M059J (cell line): ENCODE measurements at places on chromosomes 16 and 17.

DNA sequence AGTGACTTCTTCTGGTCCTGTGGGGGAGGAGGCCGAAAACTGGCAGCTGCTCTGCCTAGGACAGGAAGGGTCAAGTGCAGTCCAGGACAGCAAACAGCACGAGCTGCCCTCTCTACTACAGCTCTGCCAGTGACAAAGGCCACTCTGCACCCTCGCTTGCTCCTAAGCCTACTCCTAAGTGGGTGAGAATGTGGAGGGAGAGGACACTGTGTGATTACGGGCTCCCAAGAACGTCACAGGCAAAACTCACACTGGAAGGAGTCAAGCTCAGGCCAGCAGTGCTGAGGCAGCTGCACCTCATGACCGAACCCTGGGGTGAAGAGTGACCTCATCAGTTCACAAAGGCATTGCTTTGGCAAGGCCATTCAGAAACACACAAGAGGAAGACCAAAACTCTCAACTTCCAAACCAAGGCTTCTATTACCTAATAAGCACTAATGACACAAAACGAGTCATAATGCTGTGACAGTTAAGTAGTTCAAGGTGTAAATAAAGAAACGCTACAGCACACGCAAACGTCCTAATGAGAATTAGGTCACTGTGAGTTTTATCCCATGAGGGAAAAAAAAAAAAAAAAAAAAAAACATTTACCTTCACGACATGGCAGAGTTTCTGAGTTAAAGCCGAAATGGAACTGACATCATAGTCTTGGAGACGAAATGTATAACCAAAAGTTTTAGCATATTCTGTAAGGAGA is 35.1 kb downstream of the MARF1 start:
- peak; percentile 35 for DNase-seq

GRCh38 chr16:57013229-57013628 is 23.9 kb downstream of the NLRC5 start:
- DNase-seq, result peak; percentile 93

DNA sequence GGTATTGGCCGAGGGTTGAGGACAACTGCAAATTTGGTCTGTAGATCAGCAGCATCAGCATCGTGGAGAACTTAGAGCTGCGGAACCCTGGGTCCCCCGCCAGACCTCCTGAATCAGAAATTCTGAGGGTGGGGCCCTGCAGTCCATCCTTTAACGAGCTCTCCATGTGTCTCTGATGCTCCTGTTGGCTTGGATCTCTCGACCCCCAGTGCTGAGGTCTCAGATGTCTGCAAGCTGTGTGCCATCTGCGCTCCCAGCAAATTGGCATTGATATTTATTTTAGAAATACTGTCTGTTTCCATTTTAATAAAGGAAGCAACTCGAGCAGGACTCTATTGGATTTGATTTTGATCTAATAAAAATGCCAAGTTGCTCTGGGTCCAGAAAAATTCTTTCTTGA is 250.0 kb downstream of the KATNIP start:
- no peak for DNase-seq

GRCh38 chr16:23673971-23674614 is 4.6 kb upstream of the PLK1 start:
- no peak for DNase-seq

GRCh38 chr17:72743037-72743467 is 349.4 kb downstream of the SLC39A11 start:
- no peak for DNase-seq

GRCh38 chr17:632560-632959 is 82.1 kb downstream of the VPS53 start:
- DNase-seq, result no peak

DNA sequence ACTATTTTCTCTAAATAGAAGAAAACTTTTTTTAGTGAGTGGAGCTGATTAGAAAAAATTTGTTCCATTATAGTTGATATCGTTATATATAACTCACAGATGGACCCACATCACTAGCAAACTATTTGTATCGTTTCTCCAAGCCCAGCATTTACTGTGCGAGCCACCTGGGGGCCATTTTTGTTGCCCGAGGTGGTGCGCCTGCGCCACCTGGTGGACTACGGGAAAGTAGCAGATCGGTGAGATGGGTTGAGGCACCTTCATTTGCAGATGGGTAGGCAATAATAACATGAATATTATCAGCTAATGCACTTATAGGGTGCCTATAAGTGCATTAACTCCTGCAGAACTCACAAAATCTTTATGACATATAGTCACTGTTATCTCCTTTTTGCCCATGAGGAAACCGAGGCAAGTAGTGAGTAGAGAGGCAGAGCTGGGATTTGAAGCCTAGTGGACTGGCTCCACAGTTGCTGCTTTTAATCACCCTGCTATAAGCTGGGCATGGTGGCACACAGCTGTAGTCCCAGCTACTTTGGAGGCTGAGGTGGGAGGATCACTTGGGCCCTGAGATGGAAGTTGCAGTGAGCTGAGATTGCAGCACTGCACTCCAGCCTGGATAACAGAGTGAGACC is 23.2 kb upstream of the NTN1 start:
- peak; percentile 44 for DNase-seq

DNA sequence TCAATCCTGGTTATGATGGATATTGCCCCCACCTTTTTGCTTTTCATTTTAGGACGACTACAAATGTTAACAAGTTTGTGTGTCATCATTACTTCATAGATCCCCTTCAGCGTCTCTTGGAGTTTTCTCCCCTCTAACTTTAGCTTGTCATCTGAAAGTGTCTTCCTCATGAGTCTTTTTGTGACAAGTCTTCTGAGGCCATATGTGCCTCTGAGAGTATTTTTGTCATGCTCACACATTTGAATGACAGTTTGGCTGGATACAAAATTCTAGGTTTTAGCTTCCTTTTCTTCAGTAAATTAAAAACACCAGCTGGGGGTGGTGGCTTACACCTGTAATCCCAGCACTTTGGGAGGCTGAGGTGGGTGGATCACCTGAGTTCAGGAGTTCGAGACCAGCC is 203.8 kb upstream of the CHMP6 start:
- DNase-seq, result no peak

DNA sequence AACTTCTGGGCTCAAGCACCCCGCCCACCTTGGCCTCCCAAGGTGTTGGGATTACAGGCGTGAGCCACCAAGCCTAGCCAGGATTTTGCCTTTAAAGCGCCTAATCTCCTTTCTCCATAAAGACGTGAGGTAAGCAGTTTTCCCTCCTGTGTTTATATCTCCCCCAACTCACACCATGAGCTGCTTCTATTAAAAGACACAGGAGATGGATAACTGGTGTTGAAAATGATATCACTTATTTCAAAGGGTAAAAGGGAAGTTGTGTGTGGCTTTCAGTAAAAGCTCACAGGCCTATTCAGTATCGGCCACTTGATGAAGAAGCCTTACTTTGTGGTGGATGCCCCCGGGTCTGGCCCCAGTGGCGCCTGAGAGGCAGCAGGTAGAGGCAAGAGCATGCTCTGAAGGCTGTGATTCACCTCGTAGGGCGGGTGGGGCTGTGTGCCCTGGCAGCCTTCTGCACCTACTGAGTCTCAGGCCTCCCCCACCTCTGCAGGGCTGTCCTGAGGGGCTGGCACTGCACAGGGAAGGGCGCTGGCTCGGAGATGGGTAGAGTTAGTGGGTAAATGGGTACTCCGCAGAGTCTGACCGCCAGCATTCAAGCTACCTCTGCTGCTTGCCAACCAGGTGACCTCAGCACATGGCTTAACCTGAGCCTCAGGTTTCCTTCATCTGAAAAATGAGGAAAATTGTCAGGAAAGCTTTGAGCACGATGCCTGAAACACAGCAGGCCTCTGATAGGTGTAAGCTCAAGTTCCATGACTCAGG is 146.8 kb downstream of the CLEC16A start:
- no peak for DNase-seq

DNA sequence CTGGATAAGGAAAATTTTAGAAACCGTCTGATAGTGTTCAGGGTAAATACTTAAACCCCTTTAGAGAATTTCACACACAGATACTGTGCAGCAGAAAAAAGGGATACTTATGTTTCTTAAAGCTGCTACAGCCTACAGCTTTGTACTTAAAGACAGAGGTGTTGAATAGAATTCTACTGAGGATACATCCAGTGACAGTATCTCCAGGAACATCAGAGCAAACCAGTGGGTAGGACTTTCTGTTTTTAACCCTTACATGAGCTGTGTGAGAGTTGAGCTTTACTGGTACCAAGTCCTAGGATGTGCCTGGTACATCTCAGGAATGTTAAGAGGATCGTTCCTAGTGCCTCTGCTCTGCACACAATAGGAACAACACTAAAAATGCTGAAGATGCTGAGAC is 191.5 kb downstream of the FTO start:
- no peak for DNase-seq

DNA sequence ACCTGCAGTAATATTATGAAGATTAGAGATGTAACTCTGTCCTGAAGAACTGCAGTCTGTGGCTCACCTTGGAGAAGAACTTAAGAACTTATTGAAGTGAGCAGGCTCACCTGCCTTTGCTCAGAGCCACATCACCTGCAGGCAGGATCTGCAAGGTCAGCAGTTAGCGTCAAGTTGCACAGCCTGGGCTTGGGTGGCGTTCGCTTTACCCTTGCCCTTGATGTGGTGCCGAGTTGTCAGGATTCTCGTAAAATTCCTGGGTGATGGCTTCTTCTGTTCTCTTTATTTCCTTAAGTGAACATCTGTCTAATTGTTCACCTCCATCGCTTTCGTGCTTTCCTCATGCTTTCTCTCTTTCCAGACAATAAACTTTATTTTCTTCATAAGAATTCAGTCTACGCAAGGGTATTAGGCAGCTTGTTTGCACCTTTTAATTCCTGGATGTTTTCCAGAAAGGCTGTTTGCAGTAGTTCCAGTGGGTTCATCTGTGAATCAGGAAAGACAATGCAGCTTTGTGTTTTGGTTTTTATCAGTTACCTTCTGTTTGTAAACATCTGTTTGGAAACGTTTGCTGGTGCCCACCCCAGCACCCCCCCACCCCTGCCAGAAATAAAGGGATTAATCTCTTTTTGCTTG is 254.3 kb downstream of the WWOX start:
- no peak for DNase-seq

GRCh38 chr17:74776044-74776962 is at the start of gene NAT9:
Gene NAT9, minus strand, starts transcription at chr17:74776345. Its CDS starts 647 bp downstream, at chr17:74775698.
- DNase-seq, result peak; percentile 92

DNA sequence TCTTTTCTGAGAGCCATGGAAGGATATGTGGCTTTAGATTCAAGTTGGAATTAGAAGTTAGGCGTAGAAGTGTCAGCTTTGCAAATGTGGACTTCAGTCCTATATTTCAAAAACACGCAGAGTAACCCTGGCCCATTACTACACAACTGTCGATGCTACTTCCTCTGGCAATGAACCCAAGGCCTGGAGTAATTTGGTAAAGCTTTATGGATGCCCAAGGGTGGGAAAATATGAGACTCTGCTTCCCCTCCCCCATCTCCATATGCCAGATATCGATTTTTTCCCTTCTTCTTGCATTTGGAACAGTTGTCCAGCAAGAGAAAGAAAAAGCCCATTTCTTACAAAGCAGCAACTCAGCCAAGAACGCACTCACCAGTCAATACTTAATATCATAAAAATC is 2.9 kb upstream of the MAP1LC3B start:
- DNase-seq, result no peak

DNA sequence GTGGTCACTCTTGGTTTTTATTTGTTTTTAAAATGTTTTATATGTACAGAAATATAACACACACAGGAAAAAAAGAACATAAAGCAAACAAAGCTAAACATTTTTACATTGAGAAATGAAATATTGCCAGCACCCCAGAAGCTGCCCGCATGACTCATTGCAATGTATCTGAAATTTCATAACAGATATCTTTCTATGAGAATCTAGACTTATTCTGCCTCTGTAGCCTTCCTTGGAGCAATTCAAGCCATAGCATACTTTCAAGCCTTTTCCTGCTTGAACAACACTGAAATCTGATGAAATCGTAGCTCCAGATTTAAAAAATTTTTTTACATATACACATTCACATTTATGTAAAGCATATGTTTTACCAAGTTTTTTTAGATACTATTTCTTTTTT is 86.9 kb downstream of the RBBP6 start:
- no peak for DNase-seq

DNA sequence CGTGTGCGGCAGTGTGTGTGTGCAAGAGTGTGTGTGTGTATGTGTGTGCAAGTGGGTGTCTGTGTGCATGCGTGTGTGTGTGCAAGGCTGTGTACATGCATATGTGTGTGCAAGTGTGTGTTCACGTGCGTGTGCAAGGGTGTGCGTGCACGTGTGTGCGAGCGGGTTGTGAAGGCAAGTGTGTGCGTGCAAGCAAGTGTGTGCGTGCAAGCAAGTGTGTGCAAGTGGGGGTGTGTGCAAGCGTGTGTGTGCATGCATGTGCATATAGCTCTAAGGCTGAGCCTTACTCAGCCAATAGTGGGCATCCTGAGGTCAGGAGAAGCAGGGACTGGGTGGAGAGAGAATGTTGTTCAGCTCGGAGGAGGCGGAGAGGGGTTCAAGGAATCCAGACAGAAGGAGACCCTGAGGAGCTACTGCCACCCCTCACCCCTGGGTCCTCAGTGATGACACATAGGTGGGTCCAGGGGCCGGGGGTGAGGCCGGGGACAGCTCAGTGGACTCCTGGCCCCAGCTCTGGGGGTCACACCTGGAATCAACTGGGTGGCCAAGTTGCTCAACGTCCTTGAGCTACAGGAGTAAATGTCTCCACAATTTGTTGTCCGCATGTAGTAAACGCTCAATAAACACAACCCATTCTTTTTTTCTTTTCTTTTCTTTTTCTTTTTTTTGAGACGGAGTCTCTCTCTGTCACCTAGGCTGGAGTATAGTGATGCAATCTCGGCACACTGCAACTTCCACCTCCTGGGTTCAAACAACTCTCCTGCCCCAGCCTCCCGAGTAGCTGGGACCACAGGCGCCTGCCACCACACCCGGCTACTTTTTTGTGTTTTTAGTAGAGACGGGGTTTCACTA is 1.8 kb downstream of the PRR29 start:
- no peak for DNase-seq

GRCh38 chr16:23608194-23608593 is 12.1 kb upstream of the NDUFAB1 start:
- peak; percentile 59 for DNase-seq

- DNase-seq, result peak; percentile 40
Observed at GRCh38 chr17:31413874-31414549, 22.5 kb downstream of the RAB11FIP4 start.

DNA sequence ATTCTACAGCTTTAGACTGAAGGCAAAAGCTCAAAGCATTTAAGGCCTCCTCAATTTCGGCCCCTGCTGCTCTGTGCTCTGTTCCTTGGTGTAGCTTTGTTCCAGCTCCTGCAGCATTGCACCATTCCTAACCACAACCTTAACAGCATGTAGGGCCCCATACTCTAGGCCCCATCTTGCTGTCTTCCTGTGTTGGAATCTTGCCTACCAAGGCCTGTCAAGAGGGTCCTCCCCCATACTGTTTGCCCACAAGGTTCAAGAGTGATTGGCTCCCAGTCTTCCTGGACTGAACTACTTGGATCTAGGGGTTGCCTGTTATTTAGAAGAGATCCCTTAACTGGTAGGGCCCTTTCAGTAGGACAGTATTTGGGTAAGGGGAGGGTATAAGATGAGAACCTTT is 26.8 kb downstream of the TRPV2 start:
- no peak for DNase-seq
